ENCODE measurements at places on chromosomes 1 and 21.

- no peak for DNase-seq
Observed at GRCh38 chr1:6124341-6124740, 55.8 kb downstream of the CHD5 start.

DNA sequence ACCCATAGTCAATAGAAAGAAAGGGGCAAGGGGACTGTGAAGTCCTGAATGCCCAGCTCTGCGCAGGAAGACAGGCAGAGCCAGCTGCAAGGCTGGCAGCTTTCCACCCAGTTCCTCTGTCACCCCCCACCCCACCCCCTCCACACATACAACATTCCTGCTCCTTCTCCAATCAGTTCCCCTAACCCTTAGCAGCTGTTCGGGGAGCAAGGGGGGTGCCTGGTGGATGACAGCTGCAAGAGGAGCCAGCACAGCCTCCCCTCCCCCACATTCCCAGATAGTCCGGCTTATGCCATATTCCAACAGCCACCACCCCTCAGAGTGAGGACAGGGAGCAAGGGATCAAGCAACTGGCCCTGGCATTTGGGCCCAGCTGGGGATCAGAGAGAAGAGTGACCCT, 9.7 kb downstream of the ARHGEF2 start:
- no peak for DNase-seq

- no peak for DNase-seq
Observed at GRCh38 chr1:89753761-89754160, 67.1 kb upstream of the LRRC8D start.

DNA sequence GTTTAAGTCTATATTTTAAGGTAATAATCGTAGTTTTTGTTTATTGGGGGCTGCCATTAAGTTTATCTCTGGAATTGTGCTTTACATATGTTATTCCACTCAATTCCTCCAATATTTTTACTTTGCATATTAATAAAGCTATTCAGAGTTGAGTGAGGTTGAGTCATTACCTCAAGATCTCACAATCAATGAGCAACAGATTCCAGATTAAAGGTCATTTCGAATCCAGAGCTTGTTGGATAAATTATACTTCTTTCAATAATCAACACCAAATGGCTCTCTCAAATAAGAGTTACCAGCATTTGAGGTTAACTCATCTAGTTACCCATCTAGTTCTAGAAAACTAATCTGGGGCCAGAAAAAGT, 16.7 kb downstream of the RGS4 start:
- no peak for DNase-seq

DNA sequence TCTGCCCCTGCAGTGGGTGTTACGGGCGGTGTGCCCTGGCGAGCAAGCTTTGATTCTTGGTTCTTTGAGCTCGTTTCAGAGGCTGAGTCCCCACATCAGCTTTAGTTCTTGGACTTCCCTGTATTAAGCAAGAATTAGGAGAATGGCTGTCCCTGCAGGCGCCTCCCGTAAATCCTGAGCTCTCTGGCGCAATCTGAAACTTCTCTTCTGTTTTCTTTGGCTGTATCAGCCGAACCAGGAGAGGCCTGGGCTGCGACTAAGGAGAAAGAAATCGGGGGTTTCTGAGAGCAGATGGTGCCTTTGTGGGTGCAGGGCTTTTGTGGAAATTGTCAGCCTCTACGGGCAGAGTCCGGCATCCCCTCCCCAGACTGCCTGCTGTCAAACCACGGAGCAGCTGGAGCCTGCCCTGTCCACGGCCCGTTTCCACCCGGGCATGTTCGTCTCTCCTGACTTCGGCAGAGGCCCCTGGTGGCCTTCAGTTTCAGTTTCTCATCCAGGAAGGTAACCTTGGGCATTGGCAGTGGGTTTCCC, 17.9 kb downstream of the CSTB start:
- no peak for DNase-seq

DNA sequence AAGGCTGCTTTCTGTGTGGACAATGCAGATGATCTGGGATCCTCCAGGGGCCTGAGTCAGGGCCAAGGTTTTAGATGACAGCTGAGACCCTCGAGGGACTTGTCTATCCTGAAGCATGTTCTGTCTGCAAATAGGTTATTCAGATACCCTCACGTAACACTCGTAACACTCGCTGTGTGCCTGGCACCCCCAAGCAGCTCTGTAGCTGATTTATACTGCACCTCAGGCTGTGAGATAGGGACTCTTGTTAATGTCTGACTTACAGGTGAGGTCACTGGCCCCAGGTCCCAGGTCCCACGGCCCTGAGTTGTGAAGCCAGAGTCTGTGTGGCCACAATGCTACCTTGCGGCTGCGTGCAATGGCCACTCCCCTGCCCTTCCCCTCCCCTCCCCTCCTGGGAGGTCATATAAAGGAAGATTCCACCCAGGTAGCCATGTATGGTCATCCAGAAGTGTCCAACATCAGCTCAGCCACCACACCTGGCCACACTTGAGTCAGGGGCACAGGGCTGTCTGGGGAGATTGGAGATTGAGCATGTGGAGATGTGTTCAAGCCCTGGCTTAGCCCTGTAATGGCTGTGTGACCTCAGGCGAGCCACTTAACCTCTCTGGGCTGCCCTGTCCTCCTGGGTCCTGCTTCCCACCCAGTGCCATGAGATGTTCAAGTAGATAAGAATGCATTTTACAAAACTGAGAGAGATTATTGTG, 687.7 kb downstream of the MATN1 start:
- DNase-seq, result no peak

GRCh38 chr1:30976143-30976542, 67.6 kb upstream of the SDC3 start:
- DNase-seq, result no peak

- no peak for DNase-seq
Observed at GRCh38 chr1:228742281-228742860, 7.1 kb downstream of the RHOU start.

DNA sequence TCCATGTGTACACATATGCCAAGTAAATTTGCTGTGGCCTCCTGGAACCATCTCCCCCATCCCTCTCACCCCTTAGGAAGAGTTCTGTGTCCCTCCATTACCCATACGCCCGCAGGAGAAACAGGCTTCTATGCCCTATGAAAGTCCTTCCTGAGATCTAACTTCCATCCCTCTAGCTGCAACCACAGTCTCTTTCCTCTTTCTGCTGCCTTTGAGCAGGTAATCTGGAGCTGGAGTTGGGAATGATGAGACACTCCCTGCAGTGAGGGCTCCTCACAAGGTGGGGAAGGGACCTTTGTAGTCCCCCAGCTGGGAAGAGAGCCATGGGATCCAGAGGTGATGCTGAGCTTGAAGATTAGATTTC, 2.0 kb upstream of the KCNQ4 start:
- no peak for DNase-seq

DNA sequence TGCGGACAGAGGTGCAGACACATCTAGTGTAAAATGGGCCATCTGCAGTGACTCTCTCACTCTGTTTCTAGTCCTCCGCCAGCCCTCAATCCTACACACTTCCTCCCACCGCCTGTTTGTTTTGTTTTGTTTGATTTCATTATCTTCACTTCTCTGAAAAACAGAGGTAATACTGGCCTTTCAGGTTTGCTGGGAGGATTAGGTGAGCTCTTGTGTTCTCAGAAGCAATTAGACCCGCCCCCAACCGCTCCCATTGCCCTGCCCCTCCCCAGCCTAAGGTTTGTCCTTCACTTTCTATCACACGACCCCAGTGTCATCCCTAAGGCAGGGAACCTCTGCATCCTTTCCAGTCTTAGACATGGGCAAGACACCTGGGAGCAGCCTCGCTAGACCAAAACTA, 43.2 kb upstream of the TACSTD2 start:
- no peak for DNase-seq

DNA sequence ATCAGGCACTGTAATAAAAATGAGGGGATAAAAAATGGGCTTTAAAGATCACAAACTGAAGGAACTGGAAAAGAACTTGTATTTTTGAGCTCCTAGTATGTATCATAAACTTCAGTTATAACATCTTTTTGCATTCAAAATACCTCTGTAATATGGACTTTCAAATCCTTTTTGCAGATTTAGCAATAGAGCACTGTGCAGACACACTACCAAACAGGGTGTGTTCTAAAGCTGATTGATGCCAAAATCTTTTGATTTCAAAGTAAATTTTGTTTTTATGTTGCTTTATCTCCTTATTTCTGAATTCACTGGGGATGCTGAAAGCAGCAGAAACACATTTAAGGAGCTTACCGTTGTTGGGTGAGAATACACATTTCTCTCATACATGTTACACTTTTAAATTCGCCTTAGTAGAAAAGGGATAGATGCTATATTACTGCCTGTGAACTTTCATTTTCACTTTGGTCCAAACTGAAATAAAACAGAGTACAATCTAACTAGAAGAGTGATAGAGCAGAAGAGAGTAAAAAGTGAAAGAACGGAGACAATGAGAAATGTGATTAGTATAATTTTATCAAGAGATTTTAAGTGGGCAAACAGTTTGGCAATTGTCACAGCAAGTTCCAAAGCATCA, 1126.6 kb downstream of the BRINP3 start:
- no peak for DNase-seq

DNA sequence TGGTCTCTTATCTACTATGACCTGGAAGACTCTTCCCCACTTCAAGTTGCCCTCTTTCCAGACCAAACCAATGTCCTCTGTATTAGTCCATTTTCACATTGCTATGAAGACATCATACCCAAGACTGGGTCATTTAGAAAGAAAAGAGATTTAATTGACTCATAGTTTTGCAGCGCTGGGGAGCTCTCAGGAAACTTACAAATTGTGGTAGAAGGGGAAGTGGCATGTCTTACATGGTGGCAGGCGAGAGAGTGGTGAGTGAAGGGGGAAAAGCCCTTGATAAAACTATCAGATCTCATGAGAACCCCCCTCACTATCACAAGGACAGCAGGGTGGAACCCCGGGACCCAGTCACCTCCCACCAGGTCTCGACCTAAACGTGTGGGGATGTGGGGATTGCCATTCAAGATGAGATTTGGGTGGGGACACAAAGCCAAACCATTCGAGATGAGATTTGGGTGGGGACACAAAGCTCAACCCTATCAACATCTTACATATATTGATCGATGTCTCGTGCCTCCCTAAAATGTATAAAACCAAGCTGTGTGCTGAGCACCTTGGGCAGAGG, 14.2 kb upstream of the AGPAT3 start:
- no peak for DNase-seq

DNA sequence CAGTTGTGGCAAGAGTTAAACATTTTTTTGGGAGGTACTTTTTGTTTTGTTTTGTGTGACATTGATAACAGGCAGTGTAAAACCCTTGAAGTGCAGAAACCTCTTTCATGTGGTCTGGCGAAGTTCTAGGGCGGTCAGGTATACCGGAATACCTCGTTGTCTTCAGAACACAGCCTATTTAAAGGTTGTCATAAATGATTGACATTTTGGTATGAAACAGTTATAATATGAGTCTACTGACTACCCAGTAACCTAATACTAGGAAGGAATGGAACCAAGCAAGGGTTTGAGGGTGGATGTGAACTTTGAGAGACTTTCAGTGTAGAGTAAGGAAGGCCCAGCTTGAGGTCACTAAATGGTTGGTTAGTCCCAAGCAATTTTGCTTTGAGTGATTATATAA, 40.5 kb downstream of the PATJ start:
- DNase-seq, result peak; percentile 42

DNA sequence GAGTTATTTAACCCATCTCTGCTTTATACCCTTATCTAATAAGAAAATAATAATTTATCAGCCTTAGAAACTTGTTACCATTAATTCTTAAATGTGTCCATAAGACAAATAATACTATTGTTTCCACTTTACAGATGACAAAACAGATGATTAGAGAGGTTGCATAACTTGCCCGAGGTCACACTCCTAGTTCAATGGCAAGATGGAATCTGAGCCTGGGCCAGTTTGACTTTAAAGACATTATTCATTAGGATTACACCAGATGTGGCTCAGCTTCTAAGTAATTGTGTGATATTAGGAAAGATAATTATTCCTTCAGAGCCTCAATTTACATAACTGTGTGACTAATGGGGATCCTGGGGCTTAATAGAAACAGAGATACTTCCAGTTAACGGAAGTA, 42.3 kb upstream of the KCNK2 start:
- DNase-seq, result no peak

DNA sequence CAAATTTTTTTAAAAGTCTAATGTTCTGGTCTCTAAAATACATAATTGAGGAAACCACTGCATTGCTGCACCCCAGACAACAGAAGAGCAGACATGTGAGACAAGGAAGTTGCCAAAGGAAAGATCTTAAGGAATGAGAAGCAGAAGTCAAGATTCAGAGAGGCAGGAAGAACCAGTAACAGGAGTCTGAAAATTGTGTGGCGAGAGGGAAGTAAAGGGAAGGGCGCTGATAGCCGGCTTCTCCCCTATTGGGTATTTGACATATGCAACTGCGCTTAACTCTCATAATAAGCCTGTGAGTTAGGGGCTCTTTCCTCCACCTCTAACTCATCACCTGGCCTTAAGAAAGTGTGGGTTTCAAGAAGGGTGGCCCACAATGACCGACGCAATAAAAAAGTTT, 21.9 kb upstream of the KIF14 start:
- DNase-seq, result no peak

DNA sequence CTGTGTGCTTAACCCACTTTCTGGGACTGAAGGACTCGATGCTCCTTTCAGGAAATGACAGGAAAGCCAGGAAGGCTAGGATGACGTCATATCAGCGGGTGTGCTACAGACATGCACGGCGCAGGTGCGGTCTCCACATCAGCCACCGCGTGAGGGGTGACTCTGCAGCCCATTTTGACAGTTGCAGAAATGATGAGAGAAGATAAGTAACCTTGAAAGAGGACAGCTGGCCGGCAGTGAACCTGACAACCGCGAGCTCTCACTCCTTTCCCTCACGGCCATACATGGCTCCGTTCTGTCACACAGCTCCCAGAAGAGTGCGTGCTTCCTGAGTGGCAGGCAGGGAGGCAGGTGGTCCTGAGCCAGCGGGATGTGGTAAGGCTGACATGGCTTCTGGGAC, 1.7 kb upstream of the KRTAP10-5 start:
- DNase-seq, result no peak

- DNase-seq, result no peak
Observed at GRCh38 chr1:158248118-158248517, 6.1 kb upstream of the CD1A start.

DNA sequence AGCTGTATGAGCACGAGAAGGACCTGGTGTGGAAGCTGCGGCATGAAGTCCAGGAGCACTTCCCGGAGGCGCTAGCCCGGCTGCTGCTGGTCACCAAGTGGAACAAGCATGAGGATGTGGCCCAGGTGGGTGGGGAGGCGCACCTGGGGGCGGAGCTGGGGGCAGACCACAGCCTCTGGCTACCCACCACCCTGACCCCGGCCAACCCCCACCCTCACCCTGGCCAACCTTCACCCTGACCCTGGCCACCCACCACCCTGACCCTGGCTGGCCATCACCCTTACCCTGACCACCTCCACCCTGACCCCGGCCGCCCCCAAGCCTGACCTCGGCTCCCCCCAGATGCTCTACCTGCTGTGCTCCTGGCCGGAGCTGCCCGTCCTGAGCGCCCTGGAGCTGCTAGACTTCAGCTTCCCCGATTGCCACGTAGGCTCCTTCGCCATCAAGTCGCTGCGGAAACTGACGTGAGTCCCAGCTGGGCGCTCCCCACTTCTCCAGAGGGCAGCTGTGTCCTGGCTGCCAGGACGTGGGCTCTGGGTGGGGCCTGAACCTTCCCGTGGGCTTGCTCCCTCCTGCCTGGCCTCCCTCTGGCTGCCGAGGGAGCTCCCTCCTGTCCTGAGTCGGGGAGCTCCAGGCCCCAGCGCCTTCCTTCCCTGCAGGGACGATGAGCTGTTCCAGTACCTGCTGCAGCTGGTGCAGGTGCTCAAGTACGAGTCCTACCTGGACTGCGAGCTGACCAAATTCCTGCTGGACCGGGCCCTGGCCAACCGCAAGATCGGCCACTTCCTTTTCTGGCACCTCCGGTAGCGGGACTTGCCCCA, 69.5 kb downstream of the PIK3CD start:
- no peak for DNase-seq
